ENCODE measurements at places on chromosomes 7 and 10. TPM values are rescaled to one million over a fixed set of nuclear protein-coding genes. Genes with fewer than 3 reads are reported as not detected.

- no peak overlapping the region for H3K4me3 ChIP-seq
- no peaks in the 10 kb centered on the region for H3K36me3 ChIP-seq
- no peak for DNase-seq
- H3K27me3 ChIP-seq: peaks cover 20% of the 10 kb centered on the region
- no peak overlapping the region for H3K27ac ChIP-seq
- H3K4me1 ChIP-seq: no peaks in the 10 kb centered on the region
Measured at GRCh38 chr10:120115959-120116358, 223.4 kb downstream of the SEC23IP start.

GRCh38 chr7:45920502-45921380, at the start of gene IGFBP3:
TSS of gene IGFBP3 (minus strand) at chr7:45921272. CDS start at chr7:45921140, 132 bp downstream.
- H3K27ac ChIP-seq: no peak within 1 kb of the TSS
- peak within 1 kb of the TSS; percentile 82 for H3K4me3 ChIP-seq
- H3K36me3 ChIP-seq: no peaks in the 10 kb centered on the region
- no peak for DNase-seq

DNA sequence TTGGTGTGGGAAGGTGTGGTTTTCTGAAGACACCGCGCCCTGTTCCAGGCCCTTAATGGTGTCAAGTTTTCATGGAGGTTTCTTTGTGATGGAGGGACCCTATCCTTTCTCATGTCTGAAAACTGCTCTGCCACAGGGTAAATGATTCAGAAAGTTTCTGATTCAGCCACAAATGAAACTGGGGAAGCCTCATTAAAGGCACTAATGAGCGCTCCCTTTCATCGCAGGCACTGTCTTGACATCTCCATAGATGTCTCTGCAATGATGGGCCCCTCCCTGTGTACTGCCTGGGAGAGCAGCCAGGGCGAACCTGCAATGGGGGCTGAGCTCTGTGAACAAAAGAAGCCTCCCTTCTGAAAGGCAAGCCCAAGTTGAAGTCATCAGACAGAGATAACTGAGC, 355.3 kb downstream of the PRPF18 start:
- H3K4me3 ChIP-seq: no peak overlapping the region
- H3K27me3 ChIP-seq: peaks cover 25% of the 10 kb centered on the region
- no peaks in the 10 kb centered on the region for H3K4me1 ChIP-seq
- H3K36me3 ChIP-seq: no peaks in the 10 kb centered on the region

Gene MYOZ1
- not detected for total RNA-seq

Gene LIPM
- not detected for total RNA-seq

DNA sequence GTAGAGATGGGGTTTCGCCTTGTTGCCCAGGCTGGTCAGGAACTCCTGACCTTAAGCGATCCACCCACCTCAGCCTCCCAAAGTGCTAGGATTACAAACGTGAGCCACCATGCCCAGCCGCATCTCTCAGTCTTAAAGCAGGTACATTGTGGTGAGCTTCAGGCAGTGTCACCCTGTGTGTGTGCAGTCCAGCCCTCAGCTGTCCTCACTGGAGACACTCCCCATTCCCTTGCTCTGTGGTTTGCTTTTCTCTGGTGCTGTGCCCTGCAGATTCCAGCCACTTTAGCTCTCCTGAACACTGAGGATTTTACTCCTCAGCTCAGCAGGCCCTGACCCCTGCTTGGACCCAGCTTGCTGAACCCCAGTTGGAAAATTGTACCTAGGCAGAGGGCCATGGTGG, 6.1 kb downstream of the TRRAP start:
- H3K36me3 ChIP-seq: peaks cover 11% of the 10 kb centered on the region
- no peak for DNase-seq
- H3K4me1 ChIP-seq: peaks cover 13% of the 10 kb centered on the region
- H3K4me3 ChIP-seq: no peak overlapping the region

Gene ERVW-1
- not detected for total RNA-seq

Gene SAMD9L
- total RNA-seq: 45.6 TPM

Gene KMT2C
- 71.2 TPM for total RNA-seq

DNA sequence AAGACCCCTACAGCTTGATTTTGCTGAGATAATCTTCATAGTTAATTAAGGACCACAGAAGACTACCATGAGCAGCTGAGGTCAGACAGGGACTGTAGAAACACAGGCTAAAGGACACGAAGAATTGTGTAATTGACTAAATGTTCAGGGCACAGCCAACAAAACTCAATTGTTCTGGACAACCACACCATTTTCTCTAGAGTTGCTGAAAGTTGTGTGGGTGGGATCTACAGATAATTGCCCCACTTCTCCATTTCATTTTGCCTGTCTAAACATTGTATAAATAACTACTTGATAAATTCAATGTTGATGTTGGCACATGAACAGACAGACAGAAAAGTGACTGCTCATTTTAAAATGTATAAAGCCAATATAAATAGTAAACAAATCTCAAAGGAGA, 39.0 kb upstream of the SLC16A12 start:
- H3K36me3 ChIP-seq: no peaks in the 10 kb centered on the region
- no peaks in the 10 kb centered on the region for H3K4me1 ChIP-seq
- no peak for DNase-seq
- H3K4me3 ChIP-seq: no peak overlapping the region
- H3K27ac ChIP-seq: no peak overlapping the region

Measured in natural killer cell treated with Interleukin-12 subunit alpha and Interleukin-12 subunit beta and Interleukin-15 and Interleukin-18, amount 100 ng/mL, for 72 hours (primary cell).